Activated CD4-positive, alpha-beta T cell treated with anti-CD3 and anti-CD28 coated beads for 36 hours (primary cell): ENCODE measurements at places on chromosomes 1 and 21. TPM values are rescaled to one million over a fixed set of nuclear protein-coding genes. Genes with fewer than 3 reads are reported as not detected.

DNA sequence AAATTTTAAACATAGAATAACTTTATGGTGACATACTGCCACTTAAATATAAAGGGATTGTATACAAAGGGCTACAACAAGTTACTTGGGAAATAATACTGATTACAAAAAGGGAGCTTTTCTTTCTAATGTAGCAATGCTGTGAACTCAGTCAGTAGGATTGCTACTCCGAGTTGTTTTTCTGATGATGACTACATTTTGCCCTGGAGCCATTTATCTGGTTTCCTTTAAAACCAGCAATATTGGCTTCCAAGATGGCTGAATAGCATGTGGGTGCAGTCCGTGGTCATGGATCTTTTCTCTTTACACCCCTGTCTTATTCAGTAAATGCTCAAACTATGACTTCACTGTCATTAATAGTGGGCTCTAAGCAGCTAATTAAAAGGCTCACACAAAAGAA lies 92.6 kb upstream of the NEK7 start:
- DNase-seq, result no peak

DNA sequence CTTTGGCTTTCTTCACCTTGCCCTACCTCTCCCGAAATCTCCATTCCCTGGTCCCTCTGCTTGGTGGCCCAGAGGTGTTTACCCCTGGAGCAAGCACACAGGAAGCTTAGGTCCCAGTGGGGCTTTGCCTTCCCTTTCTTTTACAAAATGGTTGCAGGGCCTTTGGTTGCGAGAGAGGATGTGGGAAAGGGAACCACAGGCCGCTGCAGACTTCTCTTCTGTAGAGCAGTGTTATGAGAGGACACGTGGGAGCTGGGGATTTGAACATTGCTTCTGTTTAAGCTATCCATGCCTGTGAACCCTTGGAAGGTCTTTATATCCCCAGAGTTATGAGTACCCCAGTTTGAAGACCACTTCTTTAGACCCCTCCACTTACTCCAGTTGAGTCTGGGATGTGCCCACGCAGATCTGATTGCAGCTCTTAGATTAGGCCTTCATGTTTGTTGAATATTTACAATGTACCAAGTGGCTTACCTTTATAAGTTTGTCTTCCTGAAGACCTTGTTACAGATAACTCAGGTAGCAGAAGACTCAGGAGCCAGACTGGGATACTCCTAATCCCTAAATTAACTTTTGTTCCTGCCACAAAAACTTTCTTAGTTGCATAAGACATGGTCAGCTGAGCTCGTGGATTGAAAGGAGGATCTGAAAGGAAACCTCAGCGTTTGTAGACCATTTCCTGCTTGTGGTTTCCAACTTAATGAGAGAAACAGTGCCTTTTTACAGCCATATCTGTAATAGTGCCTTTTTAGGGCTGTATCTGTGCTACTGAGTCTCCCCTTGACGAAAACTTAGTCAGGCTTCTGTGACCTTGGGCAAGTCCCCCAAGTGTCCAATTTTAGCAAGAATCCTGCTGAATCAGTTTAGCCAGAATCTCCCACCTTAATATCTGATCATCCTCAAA lies 21.9 kb upstream of the IVNS1ABP start:
- DNase-seq, result peak; percentile 59

The OR2G3 gene
- total RNA-seq, result not detected

DNA sequence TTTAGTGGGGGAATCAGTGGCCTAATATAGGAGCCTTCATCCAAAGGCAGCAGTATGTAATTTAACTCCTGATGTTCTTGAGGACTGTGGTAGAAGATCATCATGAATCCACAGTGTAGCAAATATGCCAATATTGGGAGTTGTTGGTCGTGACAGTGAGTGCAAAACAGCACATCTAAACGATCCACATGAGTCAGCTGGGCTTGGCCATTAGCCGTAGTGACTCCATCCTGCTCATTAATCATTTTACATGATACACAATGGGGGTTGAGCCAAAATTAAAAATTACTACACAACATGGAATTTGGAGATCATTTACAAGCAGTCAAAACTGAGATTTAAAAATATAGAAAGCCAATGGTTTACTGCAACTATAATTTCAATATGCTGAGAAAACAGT lies 653.9 kb upstream of the CAMK1G start:
- no peak for DNase-seq

The APCS gene
- not detected for total RNA-seq

The UAP1 gene
- total RNA-seq, result 29.7 TPM

GRCh38 chr1:11792106-11792505 lies 13.7 kb downstream of the MTHFR start:
- no peak for DNase-seq

- peak; percentile 50 for DNase-seq
These were observed 13.5 kb upstream of the TNFRSF1B start for GRCh38 chr1:12153181-12153785.

The SLC6A17 gene
- total RNA-seq, result 0.07 TPM

The FHL3 gene
- total RNA-seq, result 23.8 TPM

The NCMAP gene
- total RNA-seq, result 0.05 TPM

The KRTAP10-6 gene
- not detected for total RNA-seq

DNA sequence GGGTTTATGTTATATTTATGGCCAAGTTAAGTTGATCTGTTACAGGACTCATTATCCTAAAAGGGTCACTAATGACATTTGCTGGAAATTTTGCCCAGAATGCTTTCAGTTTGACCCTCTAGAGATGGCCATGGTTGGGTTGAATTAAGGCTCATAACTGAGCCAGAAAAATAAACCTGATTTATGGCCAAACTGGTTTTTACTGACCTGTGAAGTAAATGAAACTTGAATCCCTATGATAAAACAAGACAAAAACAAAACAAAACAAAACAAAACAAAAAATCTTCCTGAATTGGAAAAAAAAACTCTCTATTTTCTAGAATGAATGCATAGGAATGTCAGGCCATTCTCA lies 72.5 kb upstream of the CLDN14 start:
- no peak for DNase-seq

DNA sequence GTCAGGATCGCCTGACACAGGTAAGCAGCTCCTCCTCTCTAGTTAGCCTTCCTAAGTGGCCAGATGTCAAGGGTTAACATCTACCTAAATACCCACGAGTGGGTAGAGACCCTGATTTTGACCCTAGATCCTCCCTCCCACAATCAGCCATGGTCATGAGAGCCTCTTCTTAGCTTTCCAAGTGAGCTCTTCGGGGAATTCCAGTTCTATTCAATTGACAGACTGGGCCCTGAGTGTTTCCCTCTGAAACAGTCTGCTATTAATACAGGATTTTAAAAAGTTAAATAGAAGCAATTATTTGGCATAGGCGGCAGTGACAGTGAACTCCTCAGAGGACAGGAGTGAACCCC lies 28.1 kb downstream of the C2CD2 start:
- no peak for DNase-seq

DNA sequence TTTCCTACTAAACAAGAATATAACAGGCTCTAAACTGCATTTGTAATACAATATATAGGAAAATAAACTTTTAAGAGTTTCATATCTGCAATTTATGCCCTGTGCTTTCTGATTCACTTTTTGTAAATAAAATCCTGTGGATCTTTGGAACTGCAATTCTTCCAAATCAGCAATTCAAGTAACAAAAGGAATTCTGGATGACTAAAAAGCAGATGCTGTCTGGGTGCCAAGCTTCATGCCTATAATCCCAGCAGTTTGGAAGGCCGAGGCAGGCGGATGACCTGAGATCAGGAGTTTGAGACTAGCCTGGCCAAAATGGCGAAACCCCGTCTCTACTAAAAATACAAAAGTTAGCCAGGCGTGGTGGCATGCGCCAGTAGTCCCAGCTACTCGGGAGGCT lies 6.3 kb downstream of the NME7 start:
- DNase-seq, result no peak

DNA sequence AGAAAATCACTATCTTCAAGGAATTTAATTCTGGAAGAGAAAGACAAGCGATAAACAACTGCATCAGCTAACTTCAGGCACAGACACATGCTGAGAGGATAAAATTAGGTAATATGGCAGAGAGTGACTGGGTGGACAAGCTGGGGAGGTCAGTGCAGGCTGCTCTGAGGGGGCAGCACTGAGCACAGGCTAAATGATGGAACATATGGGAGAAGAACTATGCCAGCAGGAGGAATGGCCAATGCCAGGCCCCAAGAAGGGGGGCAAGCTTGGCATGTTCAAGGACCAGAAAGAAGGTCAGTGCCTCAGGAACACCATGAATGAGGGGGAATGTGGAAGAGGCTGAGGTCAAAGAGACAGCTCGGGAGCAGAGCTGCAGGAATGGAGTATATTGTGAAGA lies 190.7 kb upstream of the MAP1LC3C start:
- DNase-seq, result no peak

- no peak for DNase-seq
These were observed 53.2 kb downstream of the SPSB1 start for GRCh38 chr1:9345922-9346321.

The NHLH1 gene
- total RNA-seq, result 0.42 TPM

- DNase-seq, result no peak
These were observed 1.6 kb upstream of the FAM20B start for GRCh38 chr1:179023946-179024650.

GRCh38 chr1:161139766-161140165 lies 7.3 kb upstream of the DEDD start:
- DNase-seq, result peak; percentile 61

- DNase-seq, result no peak
These were observed 41.6 kb upstream of the TMEM52 start for GRCh38 chr1:1960480-1961196.

- DNase-seq, result no peak
These were observed 55.8 kb downstream of the VANGL1 start for GRCh38 chr1:115697619-115698018.

The CD5L gene
- not detected for total RNA-seq

The PTGER3 gene
- not detected for total RNA-seq

The RGS13 gene
- not detected for total RNA-seq

DNA sequence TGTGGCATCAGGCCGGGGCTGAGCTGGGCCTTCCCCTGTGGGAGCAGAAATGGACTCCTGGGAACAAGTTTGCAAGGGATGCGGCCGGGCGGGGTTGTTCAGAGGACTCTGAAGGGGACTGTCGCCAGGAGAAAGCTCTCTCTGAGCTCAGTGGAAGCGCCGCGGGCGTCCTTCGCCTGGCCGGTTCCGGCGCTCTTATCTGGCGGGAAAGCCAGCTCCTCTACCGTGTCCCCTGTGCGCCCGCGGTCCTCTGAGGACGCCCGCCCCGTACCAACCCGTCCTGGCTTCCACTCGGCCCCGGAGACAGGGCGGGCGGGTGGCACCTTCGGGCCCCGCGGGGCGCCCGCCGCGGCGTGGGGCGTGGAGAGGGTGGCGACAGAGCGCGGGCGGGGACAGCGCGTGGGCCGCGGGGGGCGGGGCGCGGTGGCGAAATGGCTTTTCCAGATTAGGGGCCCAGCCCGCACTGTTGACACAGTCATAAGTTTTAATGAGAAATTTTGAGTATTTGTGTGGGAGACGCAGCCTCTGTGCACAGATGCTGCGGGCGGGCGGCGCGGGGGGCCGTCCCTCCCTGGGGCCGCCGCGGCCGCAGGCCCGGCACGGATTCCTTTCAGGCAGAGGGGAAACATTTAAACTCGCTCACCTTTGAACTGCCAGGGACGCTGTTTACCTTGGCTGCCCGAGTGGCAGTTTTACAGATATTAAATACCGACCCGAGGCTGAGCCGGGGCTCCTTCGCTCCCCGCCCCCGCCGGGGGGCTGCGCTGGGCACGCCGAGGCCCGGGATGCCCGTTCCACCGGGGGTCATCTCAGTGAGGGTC lies 70.2 kb downstream of the FOXD2 start:
- peak; percentile 63 for DNase-seq

DNA sequence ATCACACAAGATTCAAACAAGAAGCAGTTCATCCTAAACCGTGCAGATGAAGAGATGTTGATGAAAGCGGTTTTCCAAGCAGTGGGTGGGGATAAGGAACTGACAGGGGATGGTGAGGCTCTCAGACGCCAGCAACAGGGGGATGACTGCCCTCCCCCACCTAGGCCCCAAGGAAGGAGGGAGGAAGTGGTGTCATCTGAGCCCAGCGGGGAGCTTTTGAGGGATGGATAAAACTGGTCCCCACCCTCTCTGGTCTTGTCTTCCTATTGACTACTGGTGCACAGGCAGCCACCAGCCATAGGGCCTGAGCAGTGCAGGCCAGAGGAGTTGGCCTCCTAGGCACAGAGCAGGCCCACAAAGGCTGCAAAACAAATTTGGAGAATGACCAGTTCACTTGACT lies 175.5 kb downstream of the HUNK start:
- no peak for DNase-seq

The ADAM30 gene
- not detected for total RNA-seq

The TCHHL1 gene
- not detected for total RNA-seq

GRCh38 chr1:212294983-212295382 lies 9.8 kb downstream of the PPP2R5A start:
- DNase-seq, result no peak

GRCh38 chr1:178495158-178495557 lies 1.6 kb downstream of the CLEC20A start:
- no peak for DNase-seq

The SYNC gene
- total RNA-seq, result not detected

GRCh38 chr1:3659093-3659492 lies 6.8 kb downstream of the TP73 start:
- DNase-seq, result no peak

DNA sequence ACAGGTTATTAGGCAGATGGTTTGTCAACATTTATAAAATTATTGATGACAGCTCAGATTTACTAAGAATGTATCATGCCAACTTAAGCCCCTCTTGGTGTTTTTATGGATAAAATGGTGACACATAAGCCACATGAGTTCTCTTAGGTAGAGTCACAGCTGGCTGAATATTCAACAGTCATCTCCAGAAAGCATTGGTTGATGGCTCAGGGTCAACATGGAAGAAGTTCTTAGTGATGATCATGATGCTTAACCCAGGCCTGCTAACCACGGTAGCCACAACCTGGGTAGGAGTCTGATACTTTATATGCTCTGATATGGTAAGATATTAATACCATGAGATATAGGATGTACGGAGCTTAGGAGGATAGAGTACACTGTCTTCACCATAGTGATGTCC lies 46.4 kb upstream of the SIPA1L2 start:
- DNase-seq, result peak; percentile 32

- DNase-seq, result no peak
These were observed 4.3 kb downstream of the GPR37L1 start for GRCh38 chr1:202127061-202127460.

The PGLYRP4 gene
- total RNA-seq, result 0.09 TPM

The LCE3D gene
- total RNA-seq, result not detected

GRCh38 chr1:200359610-200360163 lies 50.1 kb downstream of the ZNF281 start:
- DNase-seq, result no peak

DNA sequence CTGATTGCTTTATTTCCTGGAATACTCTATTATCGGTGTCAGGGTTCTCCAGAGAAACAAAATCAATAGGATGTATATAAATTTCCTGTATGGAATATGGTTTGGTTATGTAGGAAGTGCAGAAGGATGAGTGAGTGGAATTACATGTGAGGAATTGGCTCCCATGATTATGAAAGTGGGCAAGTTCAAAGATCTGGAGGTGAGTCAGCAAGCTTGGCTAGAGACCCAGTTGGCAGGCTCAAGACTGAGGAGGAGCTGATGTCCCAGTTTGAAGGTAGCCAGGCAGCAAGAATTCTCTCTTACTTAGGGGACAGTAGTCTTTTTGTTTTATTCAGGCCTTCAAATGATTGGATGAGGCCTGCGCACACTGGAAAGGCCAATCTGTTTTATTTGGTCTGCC lies 57.5 kb downstream of the MAP3K7CL start:
- no peak for DNase-seq

- DNase-seq, result no peak
These were observed 74.1 kb downstream of the GADD45A start for GRCh38 chr1:67759066-67759465.

The SHE gene
- total RNA-seq, result not detected
